Stimulated activated CD4-positive, alpha-beta T cell treated with anti-CD3 and anti-CD28 coated beads, Interleukin-2, amount 100 ng/mL, for 24 hours (primary cell): ENCODE measurements at places on chromosomes 7 and 10.

DNA sequence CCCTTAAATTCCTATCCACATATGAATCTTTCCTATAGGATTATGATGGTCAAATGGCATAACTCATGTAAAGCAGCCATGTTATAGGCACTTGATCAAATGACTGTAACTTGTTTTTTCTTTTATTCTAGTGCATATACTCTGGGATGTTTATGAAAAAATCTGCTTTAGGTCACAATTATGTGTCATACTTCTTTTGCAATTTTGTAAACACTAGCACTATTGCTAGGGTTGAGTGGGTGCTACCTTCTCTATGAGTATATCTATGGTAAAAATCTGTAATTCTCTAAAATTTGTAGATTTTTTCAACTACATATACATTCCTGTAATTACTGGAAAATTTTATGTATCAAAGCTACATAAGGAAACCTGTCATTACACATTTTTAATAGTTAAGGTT is 50.0 kb downstream of the HGF start:
- no peak for DNase-seq

DNA sequence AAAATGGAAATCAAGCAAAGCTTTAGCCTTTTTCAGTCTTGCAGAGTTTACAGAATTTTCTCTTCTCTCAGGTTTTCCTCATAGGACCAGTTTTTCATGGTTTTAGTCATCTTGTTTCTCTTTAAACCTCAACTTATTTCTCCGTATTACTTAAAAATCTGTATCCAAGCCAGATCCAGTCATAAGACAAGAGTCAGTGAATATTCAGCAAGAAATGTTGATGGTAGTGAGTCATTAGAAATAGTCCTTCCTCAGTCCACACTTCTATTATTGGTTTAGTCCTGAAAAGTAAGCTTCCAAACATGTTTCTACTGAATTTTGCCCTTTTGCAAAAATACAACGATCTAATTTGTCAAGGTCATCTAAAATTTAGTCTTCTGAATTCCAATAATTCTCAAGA is 107.0 kb downstream of the VIM start:
- no peak for DNase-seq

DNA sequence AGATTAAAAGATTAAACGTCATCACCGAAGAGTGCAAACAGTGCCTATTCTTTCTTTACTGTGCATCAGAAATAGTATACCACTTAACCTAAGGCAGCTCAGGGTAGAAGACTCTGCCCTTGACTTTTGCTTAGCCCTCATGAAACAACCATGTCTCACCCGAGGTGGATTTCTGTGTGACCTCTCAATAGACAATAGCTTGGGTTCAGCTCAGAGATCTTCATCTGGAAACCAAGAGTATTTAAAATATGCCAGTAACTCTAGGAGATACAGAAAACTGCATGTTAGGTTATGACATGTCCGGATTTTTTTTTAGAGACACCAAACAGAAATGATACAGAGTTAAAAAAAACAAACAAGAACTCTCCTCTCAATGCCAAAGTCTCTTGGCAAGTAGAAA is 75.8 kb downstream of the JAZF1 start:
- DNase-seq: no peak

DNA sequence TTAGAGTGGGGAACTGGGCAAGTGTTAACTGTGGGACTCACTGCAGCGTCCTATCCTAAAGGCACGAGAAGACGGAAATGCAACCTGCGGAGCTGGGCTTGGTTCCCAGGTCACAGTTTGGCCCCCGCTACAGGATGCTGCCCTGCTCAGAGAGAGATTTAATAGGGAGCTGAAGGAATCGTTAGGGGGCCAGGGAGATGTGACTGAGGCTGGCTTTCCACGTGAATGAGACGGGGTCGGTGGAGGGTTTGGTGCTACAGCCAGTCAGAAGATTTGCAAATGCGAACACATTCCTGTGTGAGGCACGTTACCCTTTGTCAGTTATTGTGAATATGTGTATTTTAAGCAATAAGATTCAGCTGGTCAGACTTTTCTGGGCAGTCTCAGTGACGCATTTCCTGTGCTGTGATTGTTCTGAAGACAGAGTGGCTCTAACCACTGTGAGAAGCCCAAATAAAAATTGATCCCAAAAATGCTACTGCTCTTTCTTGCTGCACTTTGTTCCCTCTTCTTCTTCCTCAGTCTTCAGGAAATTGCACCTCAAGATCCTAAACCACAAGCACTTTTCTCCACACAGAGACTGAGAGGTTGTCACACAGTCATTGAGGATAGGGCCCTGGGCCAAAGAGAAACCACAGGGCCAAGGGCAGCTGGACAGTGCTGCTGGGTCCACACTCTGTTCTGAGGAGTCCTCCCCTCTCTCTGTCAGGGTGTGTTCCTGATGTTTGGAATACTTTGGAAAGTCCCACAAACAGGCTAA is 21.2 kb downstream of the CYP17A1 start:
- DNase-seq: no peak

DNA sequence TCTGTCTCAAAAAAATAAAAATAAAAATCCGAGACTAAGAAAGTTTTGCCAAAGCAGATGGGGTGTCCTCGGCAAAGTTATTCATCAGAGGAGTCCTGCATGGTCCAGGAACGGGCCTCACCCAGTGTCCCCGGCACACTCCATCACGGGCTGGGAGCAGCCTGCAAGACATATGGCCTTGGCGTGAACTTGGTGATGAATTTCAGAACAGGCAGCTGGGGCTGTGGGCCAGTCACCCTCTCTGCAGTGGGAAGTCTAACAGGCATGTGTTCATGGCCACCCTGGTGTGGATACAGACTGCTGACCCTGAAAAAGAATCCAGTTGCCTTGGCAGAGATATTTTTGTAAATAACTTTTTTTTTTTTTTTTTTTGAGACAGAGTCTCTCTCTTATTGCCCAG is 34.7 kb downstream of the NPTX2 start:
- DNase-seq: no peak

DNA sequence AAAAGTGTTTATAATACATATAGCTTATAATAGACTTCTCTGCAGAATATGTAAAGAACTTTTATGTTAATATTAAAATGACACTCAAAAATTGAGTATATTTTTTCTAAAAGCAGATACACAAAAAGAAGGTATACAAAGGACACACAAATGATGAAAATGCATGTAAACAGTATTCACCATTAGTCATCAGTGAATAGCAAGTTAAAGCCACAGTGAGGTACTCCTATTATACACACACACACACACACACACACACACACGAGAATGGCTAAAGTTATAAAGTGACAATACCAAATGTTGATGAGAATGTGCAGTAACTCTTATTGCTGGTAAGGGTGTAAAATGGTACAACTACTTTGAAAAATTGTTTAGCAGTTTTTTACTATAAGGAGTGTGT is 92.9 kb downstream of the ITGB1 start:
- no peak for DNase-seq

DNA sequence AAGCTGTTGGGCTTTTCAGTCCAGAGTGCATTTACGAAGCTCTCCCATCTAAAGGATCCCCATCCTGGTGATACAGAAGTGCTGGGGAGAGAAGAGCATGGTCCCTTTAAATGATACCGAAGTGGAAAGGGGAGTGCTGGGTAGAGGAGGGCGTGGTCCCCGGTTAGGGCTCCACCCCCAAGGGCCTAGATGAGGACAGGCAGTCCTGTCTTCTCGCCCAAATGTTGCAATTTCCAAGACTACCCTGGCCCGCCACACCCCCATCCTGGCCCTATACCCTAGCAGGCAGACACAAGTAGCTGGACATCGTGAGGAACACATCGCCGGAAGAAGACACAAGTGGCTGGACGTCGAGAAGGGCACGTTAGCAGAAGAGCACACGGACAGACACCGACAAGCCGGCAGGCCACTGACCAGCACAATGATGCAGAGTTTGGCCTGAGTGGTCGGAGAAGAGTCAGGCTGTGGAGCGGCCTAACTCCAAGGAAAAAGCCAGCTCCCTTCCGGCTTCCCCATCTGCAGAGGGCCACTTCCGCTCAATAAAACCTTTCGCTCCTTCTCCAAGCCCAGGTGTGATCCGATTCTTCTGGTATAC is 439.5 kb upstream of the NRP1 start:
- DNase-seq: no peak
